ENCODE measurements at places on chromosomes 12 and 14.
A peak's percentile ranks its signal among the peaks of the same experiment; 100 is the strongest.

DNA sequence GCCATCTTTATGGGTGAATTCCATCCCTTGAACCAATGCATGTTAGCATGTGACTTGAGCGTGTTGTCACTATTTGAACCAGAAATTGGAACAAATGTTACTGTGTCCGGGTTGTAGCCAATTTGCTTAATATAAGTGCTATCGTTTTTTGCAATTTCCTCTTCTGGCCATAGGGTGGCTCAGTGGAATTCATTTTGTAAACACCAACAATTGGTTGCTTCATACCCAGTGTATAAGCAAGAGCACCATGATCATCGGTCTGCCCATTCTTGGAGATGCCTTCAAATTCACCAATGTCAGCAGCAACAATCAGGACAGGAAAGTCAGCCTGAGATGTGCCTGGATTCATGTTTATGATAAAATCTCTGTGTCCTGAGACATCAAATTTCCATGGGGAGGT lies 5.0 kb upstream of the NEDD1 start:
- DNase-seq = no peak

DNA sequence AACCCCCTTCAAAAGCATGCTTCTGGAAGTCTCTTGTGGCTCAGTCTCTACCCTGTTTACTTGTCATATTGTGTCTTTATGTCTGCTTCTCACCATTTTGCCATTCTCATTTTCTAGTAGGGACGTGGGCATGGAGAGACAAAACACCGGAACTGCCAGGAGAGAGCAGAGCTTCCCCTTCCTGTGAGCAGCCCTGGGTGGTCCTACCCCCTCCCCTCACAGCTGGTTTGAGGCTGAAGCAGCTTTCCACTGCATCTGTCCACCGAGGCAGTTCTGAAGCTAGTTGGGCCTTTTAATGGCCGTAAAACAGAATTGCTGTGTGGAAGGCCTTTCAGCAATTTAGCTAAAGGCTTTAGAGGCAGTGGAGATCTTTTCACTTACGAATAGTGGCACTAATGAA lies 77.0 kb downstream of the PELI2 start:
- DNase-seq = no peak

GRCh38 chr12:41223600-41223999 lies 35.5 kb downstream of the PDZRN4 start:
- DNase-seq = no peak

DNA sequence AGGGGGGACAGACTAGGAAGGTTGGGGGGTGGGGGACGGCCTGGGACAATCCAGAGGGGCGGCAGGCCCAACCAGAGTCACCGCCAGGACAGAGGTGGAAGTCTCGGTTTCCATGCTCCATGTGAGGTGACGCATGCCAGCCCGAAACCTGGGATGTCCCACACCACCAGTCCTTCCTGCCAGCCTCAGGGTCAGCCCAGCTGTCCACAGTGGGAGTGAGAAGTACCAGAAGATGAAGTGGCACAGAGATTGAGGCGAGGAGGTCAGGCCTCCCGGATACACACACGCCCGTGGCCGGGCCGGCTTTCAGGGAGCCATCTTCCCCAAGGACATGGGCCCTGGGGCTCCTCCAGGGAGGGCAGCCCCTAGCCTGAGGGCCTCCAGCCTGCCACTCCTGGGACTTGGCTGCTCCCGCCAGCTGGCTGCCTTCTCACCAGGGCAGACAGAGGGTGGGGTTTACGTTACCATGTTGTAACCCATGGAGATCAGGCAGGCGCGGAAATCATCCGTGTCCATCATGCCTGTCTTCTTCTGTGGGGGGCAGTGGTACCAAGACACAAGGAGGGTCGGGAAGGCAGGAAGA lies 85.2 kb upstream of the ZFP36L1 start:
- DNase-seq = no peak

GRCh38 chr14:71452987-71453386 lies 479.2 kb upstream of the RGS6 start:
- DNase-seq = no peak

DNA sequence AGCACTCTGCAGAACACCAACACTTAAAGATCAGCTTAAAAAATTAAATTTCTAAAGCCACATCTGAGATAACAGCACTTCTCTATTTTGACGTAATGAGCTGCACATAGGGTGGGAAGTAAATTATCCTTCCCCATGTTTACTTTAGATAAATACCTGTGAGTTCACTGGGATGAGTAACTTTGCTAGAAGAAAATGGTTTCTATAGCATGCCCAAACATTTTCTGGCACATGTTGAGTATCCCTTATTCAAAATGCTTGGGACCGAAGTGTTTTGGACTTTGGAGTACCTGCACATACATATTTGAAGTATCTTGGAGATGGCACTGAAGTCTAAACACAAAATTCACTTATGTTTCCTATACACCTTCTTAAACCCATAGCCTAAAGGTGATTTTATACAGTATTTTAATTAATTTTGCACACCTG lies 6.6 kb downstream of the SLC38A2 start:
- no peak for DNase-seq

DNA sequence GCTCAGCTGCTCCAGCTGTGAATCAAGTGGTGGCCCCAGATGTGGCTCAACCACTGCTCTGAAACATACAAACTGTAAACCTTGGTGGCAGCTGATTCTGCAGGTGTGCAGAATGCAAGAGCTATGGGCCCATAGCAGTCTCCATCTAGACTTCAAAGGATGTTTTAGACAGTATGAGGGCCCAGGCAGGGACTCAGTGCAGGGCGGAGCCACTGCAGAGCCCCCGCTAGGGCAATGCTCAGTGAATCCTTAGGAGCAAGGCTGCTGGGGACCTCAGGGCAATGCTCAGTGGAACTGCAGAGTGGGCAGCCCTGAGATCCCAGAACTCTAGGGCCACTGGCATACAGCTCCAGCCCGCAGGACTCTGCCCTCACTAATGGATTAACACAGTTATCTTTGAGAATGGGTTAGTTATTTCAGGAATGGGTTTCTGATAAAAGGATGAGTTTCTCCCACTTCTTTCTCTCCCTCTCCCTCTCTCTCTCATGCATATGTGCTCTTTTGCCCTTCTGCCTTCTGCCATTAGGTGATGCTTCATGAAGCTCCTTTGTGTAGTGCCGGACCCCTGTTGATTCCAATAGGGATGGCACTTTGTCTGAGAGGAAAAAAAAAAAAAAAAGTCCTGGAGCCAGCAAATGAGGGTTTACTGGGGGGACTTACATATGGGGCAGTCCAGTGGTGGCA lies 48.4 kb upstream of the JDP2 start:
- DNase-seq = no peak

DNA sequence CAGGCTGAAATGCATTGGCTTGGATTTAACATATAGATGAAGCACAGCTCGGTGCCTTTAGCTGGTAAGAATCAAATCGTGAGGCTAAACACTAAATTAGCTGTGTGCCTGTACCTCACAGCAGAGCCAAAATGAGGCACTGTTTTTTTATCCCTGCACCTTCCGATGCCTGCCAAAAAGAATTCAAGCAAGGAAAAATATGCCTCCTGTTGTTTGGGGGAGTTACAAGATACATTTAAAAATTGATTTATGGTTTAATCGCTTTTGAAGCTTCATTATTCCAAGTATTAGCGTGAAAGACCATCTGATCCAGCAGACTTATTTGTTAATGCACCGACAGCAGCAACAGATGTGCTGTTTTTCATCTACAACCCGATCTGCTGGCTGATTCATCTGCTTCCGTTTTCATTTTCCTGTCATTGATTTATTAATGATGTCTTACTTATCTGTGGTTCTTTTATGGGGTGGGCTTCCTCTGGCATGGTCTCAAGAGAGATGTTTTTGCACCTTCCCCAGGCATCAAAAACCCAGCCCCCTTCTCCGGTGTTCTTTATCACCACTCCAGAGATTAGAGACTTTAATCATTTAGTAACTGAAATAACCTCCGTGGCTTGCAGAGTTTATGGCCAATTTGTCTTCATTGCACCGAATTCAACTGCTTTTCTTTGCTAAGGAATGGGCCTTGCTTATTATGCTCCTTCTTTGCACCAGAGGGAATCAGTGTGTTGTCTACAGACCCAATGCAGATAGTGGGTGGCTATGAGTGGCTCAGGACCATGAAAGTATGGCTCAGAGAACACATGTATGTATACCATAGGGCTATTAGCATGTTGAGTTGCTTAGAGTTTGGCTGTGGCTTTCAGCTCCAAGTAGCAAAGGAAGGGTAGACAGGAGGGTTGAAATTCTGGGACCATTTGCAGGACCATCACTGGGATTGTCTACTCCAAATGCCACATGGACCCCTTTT lies 166.8 kb upstream of the TMEM260 start:
- DNase-seq = no peak

DNA sequence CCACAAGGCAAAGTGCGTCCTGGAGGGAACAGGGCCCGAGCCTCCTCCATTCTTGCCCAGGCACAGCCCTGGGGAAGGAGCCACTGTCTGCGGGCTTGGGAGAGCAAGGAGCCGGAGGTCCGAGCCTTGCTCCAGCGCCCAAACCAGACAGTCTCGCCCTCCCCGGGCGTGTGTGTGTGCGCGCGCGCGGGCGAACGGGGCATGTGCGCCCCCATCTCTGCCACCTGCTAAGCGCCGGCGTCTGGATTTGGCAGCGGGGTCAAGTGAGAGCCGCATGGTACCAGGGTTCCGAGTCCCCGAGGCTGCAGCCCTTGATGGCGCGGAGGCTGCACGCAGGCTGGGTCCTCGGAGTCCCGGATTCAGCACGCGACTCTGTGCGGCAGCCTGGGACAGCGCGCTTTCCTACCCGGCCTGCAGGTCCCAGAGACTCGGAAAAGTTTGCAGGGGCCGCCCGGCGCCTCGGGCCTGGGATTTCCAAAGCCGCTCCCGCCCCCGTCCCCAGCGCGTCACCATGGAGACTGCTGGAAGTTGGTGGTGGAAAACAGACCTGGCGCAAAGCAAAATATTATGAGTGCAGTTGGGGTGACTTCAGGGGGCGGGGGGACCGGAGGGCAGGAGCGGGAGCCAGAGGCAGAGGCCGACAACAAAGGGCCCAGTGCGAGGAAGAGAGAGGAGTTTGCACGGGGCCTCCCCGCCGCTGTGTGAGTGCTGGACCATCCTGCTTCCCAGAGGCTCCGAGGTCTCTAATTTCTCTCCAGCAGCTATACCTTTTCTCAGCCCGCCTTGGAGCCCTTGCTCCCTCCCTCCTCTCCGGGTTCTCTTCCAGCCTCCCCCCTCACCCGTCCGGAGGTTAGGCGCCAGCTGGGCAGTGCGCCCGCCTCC lies 4.2 kb downstream of the RFX4 start:
- DNase-seq = no peak

- peak; percentile 43 for DNase-seq
These were observed 1.2 kb upstream of the AMIGO2 start for GRCh38 chr12:47080725-47081502.

DNA sequence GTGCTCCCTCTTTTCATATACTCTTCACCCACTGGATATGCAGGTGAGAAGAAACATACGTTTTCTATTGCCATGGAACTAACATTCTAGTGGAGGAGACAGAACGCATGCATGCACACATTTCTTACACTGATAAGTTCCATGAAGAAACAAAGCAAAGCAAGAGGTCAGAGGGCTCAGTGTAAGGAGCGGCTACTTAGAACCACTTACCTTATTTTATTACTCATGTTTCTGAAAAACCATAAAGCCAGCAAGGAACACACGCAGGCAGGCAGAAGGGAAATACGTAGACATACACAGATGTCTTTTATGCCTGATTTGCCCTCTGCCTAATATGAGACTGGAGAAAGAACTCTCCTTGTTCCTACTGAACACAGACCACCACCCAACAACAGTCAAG lies 362.9 kb downstream of the TMEM132D start:
- DNase-seq = no peak

DNA sequence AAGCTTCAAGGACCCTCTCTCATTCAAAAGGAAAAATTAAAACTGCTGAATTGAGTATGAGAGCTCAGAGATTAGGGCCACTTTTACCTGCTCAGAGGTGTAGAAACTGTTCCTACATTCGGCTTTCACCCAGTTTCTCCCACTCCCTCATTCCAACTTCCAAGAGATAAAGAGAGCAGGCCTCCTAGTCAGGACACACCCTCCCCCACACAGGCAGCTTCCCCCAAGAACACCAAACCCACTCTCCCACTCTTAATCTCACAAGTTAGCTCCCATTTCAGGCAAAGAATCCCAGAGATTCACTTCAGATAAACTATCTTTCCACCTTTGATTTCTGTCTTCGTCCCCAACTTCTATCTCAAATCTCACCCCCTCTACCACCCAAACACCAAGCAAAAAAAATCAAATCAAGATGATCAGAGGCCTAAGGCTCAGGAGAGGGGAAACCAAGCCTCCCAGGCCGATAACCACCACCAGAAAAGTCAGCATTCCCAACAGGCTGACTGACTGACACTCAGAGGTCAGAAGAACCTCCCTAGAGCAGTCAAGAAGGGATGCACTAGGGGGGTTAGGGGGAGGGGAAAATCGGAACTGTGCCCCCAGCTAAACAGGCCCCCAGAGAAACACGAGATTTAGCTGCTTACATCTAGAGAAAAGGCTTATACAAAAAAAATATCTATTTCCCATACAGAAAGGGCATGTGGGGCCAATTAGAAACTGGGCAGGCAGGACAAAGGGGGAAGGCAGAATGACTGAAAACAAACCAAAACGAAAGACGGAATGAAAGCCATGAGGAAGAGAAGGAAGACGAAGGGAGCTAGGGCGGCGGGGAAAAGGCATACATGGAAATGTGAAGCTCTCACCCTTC lies 13.2 kb upstream of the CDH24 start:
- DNase-seq = no peak

DNA sequence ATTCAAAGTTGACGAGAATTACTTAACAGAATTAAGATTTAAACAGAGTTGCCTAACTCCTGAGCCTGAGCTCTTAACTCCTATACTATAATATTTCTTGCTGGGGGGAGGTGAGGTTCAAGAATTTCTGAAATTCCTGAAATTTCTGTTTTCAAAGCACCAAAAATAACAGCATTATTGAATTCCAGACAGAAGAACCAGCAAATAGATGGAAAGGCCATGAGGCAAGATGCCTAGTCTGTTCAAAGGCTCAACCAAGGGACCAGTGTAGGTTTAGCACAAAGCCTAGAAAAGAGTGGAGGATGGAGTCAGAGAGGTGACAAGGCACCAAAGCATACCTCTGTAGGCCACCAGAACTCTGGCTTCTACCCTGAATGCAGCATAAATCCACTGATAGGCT lies 76.4 kb downstream of the PPP1R12A start:
- no peak for DNase-seq

DNA sequence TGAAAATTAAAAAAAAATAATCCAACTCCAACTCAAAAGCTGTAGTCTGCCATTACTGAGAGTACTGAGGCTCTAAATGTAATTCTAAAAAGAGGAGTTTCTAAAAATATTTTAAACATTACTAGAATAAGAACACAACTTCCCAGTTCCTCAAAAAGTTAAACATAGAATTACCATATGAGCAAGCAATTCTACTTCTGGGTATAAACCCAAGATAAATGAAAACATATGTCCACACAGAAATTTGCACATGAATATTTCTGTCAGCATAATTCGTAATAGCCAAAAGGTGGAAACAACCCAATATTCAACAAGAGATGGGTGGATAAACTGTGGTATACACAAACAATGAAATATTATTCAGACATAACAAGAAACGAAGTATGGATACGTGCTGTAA lies 15.0 kb upstream of the NR2C1 start:
- DNase-seq = no peak

- DNase-seq = no peak
These were observed 61.9 kb downstream of the ESR2 start for GRCh38 chr14:64232095-64232838.

All from stimulated activated CD8-positive, alpha-beta memory T cell treated with anti-CD3 and anti-CD28 coated beads, Interleukin-7, amount 100 ng/mL, for 4 hours (primary cell).